Lower leg skin (tissue), 4 donors: ENCODE measurements at places on chromosomes 12 and 14.

DNA sequence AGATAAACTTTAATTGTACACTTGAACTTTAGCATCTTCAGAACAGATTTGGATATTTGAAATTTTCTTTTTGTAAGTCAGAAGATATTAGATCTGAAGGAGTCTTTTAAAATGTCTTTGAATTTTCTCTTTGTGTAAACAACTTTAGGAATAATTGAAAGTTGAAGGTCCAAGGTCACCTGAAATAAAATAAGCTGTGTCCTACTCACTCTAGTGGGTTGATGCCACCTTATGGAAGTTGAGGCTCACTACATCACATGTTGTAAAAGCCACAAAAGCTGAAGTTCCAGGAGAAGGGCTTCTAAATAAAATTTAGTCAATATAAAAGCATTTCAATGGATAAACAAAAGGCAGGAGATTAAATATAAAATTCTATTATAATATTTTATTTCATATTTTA is 122.0 kb upstream of the ATXN7L3B start:
- no peak for DNase-seq

DNA sequence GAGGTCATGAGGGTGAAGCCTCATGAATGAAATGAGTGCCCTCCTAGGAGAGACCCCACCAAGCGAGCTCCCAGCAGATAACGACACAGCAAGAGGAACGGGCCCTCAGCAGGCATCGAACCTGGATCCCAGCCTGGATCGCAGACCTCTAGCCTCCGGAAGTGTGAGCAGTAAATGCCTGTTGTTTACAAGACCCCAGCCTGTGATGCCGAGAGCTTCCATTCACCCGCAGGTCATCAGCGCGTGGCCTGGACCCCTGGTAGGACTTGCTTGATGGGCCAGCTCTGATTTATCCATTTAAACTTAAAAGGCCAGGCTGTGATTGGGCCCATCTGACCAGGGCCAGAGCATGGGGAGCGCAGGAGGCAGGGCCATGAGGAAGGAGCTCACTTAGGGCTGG is 7.0 kb downstream of the TMEM179 start:
- DNase-seq: no peak

DNA sequence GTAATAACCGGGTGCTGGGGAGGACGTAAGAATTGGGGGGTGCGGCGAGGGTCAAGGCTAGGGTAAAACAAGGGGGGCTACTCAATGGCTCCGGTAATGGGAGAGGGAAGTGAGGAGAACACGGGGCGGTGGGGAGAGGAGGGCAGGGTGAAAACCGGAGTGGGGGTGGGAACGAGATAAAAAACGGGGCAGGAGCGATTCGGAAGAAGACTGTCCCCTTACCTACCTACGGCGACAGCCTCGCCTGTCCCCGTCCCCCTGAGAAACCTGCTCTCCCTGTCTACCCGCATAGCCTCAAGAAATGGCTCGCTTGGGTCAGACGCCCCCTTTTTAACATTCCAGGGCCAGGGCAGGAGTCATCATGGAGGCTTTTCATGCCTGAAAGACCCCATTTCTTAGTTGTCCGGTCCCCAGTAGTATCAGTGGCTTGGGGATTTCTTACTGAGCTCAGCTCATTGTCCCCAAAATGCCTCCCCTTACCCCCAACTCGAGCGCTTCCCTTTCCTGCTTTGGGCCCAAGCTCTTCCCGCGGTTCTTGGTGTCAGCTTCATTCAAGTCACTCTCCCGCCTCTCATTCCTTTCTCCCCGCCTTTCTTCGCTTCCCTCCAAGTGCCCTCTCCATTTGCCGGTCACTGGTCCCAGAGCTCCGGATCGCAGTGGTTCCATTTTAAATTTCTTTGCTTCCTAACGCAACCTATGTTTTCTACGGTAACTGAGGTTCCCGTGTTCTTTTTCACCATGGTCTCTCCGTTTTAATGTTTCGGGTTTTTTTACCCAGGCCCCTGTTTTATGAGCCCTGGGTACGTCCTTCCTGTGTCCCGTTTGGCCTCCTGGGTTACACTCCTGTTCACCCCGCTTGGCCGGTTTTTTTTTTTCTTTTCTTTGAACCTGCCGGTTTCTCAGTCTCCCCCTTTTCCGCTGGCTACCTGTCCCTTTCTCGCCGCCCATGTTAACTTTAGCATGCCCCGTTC is 1.2 kb upstream of the WSB2 start:
- peak; percentile 29 for DNase-seq

GRCh38 chr12:15346488-15346887 is 24.2 kb downstream of the PTPRO start:
- DNase-seq: no peak

DNA sequence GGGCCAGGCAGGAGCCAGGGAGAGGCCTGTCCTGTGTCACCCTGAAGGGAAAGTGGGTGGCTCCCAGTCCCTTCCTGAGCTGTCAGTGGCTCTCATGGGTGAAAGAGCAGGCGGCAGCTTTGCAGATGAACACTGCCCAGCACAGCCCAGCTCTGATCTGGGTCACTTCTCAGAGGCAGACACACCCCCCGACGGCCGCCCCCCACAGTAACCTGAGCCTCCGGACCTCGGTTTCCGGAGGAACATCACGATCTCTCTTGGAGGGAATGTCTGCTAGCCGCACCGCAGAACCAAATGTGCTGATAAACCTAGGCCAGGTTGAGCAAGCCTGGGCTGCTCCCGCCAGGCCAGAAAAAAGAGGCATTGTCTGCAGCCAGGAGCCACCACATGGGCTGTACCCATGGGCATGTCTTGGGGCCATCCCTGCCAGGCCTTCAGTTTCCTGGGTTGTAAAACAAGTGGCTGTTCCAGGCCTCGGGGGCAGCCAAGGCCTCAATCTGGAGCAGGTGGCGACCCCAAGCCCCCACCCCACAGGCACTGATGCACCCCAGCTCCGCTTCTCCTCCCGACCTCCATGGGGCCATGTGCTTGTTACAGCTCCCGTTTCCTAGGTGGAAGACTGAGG is 57.6 kb downstream of the NCOR2 start:
- DNase-seq: peak; percentile 93
